ENCODE measurements at places on chromosomes 1 and 21. TPM values are rescaled to one million over a fixed set of nuclear protein-coding genes. Genes with fewer than 3 reads are reported as not detected.

DNA sequence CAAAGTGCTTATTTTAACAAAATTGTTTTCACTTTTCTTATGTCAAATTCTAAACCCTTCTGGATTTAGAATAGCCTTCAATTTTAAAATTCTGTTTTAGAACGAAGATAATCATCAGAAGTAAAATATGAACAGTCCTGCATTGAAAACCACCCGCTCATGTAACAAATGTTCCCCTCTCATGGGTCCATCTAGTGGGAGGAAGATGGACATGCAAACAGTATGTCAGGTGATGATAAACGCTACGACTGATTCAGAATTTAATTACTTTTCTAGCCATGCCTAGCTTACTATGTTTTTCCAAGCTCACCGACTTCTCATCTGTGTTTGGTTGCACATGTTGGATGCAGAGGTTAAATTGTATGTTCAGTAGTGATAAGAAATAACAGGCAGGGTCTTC lies 23.5 kb downstream of the SOD1 start:
- no peak for DNase-seq

DNA sequence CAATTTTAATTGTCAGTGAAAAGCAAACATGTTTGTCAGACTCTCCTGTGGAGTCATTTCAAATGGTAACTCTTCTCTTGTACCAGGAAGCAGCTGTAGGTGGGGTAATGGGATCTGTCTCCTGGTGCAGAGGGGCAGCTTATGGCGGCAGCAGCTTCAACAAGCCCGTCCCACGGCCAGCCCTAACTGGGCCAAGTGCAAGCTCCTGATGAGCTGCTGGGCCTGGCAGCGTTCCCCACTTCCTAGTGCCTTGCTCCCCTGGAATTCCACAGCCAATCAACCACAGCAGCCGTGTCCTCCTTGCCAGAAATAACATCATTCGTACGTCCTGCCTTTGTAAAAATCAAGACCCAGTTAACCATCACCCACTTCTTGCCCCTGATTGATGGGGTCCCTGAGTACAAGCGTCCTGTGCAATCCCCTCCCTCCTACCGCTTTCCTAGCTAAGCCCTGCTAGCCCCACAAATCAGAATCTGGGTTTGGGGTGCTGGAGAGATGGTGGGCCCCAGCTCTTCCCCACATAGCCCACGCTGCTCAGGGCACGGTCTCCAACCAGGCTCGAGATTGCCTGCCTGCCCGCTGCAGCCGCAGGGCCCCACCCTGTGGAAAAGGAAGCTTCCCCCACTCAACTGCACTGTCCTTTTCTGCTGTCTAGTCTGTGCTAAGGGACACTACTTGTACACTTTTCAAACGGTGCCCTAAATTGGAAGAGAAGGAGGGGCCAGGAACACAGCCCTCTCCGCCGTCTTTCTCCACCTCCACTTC lies 61.2 kb downstream of the TOR1AIP2 start:
- no peak for DNase-seq

DNA sequence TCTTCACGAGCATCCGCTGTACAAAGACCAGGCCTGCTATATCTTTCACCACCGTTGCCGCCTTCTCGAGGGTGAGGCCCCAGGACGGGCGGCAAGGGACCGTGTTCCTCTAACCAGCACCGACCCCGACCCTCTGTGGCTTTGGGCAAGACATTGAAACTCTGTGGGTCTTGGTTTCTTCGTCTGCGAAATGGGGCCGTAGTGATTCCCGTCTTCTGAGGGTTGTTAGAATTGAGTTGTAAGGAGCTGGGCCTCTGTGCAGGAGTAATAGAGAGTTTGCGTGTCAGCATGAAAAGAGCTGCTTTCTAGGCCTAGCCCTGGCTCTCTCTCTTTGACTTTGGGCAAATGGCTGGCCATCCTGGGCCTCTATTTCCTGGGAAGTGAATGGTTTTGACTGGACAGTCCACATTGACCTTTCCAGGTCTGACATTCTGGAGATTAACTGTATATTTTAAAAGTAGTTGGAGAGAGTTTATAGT lies 591 bp downstream of the MRPL37 start:
- no peak for DNase-seq

The FTCD gene
- 0.05 TPM for polyA plus RNA-seq

The PADI2 gene
- 0.10 TPM for polyA plus RNA-seq

- no peak for DNase-seq
These were observed 25.0 kb downstream of the CD244 start for GRCh38 chr1:160837558-160838205.

DNA sequence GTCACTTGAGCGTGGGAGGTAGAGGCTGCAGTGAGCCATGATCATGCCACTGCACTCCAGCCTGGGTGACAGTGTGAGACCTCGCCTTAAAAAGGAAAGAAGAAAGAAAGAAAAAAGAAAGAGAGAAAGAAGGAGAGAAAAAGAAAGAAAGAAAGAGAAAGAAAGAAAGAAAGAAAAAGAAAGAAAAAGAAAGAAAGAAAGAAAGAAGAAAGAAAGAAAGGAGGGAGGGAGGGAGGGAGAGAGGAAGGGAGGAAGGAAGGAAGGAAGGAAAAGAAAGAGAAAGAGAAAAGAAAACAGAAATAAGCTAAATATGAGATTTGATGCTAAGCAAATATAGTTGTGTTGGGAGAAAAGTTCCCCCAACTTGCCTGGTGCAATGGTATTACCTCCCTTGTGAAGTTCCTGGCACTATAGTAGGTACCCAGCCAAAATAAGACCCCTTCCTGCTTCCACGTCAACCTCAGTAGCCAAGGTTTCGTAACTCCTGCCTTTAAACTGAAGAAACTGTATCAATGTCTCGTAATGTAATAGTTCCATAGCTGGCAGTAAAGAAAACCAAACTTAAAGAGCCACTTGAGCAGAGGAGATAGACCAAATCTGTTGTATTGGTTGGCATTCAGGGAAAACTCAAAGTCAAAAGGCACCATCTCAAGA lies 88.1 kb upstream of the HNRNPU start:
- DNase-seq = no peak

The GBP5 gene
- polyA plus RNA-seq = not detected

DNA sequence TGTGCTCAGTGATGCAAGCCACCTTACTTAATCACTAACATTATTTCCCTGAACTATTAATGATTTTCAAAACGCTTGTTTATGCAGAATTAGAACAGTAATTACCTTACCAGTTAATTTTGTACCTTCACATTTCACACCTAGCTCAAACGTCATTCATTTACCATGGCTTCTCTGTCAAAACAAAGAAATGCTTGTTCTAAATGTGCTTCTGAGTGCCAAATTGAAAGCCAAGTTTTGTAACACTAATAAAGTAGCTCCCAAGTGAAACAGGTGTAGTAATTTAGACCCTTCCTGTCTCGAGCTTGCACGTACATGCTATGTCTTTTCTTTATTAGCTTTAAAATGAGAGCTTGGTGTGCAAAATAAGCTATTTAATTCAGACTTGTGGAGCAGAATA lies 533.7 kb upstream of the PKN2 start:
- DNase-seq = no peak

Measured in BJ (cell line).